ENCODE measurements at places on chromosomes 3 and 15.
A peak's percentile ranks its signal among the peaks of the same experiment; 100 is the strongest.

DNA sequence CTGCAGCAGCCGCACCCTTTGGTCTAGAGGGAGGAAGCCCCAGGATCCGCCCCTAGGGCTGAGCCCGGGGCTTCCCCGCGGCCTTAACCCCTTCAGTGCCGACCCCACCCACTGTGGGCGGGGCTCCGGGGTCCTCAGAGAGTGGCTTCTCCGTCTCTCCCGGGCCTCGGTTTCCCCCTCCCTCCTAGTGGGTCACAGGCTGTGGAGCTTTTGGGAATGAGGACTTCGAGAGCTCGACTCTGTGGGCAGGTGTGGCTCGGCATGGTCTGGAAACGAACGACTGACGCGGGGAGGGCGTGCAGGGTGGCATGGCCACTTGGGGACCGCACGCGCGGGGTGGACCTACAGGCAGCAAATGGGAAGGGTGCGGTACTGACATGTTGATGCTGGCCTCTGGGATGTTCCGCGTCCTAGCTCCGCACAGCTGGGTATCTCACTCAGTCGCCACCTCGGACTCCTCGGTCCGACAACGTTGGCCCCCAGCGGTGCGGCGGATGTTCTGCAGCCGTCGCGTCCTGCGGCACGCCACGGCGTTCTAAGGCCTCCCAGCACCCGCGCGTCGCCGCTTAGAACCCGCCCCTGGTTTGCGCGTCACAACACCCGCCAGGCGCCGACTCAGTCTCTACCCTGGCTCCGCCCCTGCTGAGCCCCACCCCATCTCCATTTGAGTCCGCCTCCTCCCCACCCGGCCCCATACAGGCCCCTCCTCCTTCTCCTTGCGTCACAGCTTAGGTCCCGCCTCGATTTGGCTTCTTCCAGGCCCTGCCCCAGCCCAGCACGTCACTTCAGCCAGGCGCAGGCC is at the start of the genes HYAL3 and NAA80:
TSS of gene HYAL3 (minus strand) at position 570 of the 802 bp plus-strand sequence. CDS start 3,803 bp downstream, outside the sequence.
TSS of gene NAA80 (minus strand) at position 570 of the 802 bp plus-strand sequence. CDS start 1,942 bp downstream, outside the sequence.
- DNase-seq: peak; percentile 96

DNA sequence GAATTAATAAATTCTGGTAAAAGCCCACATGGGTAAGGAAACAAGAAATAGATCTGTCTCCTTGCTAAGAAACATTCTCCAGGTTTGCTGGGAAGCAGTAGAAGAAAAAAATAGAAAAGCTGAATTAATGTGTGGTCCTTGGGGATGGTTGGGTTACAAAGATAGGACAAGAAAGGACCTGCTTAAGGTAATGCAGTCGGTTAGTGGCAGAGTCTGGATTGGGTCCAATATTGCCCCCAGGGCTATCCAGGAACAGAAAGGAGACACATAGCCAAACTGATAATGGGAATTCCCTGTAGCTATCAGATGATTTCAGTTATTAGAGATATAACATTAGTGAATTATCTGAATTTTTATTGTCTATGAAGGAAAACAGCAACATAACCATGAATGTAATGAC is 584.3 kb downstream of the ROBO1 start:
- DNase-seq: no peak

GRCh38 chr3:24663406-24663805 is 168.8 kb upstream of the THRB start:
- DNase-seq: no peak

- no peak for DNase-seq
Observed at GRCh38 chr3:156716105-156716862, 41.9 kb downstream of the TIPARP start.

DNA sequence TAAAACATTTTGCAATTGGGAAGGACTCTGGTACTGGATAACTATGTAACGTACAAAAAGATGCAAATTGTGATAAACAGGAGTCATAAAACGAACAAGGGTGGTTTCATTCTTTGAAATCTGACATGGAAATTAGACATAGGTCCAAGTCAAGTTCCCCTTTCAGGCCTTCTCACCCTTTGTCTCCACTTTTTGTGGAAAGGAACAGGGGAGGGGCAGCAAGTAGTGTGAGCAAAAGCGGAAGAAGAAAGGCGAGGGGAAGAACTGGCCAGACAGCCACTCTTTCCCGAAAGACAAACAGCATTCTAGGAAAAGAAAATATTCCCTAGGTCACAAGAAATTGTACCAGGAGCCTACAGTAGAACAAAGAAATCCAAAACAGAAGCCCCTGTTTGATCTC is 52.6 kb downstream of the MCF2L2 start:
- DNase-seq: no peak

Measured in T-helper 2 cell (primary cell).